ENCODE measurements at places on chromosomes 7 and 10.

DNA sequence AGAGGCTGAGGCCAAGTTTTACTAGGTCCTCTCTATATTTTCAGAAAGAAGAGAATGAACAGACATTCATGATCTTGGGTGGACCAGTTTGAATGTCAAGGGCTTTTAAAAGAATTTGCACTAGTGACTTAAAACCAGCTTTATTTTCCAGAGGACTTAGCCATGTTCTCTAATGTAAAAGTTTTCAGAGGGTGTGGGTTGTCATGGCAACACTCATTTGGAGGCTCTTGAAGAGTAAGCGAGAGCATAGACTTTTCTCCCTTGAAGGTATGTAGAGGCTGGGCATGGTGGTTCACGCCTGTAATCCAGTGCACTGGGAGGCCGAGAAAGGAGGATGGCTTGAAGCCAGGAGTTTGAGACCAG, 61.1 kb downstream of the GATA3 start:
- no peak for DNase-seq

- DNase-seq, result no peak
Observed at GRCh38 chr10:84076540-84077195, 62.6 kb upstream of the GHITM start.

DNA sequence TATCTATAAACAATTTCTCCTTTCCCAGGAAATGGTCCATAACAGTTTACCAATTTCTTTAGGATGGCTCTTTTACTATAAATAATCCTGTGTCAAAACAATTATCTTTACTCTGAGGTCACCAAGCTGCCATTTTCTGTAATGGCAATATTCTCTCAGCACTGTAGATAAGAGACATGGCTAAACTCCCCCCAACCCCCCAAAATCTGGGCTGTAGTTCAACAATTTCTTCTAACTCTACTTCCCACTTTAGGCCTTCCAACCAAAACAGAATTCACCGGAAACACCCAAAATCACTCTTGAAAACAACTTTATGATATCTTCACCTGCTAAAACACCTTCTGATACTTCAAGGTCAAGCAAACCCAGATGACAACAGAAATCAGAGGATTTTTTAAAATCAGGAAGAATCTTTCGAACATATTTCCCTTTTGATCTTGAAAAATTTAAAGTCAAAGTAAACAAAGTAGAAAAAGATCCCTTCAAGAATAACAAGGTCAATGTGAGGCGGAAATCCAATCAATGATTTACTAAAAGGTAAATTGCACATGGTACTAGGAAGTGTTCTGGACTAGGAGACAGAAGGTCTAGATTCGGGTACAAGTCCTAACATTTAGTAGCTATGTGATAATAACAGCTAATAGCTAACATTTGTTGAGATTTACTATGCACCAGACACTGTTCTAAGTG, 176.8 kb downstream of the CPEB3 start:
- no peak for DNase-seq

GRCh38 chr10:6617309-6618076, 37.4 kb upstream of the PRKCQ start:
- DNase-seq, result no peak

- DNase-seq, result no peak
Observed at GRCh38 chr7:131890176-131890575, 333.7 kb upstream of the PODXL start.

GRCh38 chr10:112913661-112914287, 36.3 kb upstream of the TCF7L2 start:
- no peak for DNase-seq

GRCh38 chr7:155993420-155994278, 181.4 kb upstream of the SHH start:
- no peak for DNase-seq

- DNase-seq, result no peak
Observed at GRCh38 chr7:64639267-64640001, 26.5 kb upstream of the ZNF107 start.

DNA sequence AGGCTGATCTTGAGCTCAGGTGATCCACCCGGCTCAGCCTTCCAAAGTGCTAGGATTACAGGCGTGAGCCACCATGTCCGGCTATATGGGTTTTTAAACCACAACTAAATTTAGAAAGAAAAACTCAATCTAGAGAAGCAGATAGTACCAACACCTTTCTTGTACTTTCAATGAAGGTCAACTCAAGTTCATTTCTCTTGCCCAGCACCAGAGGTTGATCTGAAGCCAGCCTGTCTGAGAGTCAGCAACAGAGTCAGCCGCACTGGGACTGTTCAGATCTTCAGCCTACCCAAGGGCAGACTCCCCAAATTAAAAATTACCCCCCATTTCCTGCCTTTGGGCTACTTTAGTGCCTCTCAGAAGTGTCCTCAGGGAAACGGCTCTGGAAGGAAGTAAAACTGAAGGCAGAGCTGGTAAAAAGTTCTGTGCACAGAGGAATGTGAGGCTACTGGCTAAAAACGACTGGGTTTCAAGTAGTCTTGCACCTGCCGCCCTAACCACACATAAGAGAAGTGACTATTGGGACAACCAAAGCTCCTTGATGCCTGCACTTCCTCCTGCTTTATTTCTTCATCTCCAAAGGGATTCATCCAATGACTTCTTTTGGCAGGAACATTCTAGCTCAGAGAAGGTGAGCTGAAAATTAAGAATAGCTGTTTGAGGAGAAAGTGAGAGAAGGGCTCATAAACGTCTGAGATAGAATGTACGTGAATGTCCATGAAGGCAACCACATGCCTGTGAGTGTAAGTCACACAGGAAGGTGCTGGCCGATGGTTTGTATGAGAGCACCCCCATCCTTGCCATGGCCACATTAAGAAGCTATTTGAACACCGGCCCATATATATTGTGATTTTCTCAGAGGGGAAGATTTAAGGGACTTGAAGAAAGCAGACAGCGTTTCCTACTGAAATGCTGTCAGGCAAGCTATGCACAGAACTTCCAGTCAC, 142.4 kb upstream of the PRR15 start:
- no peak for DNase-seq

- DNase-seq, result no peak
Observed at GRCh38 chr10:116311706-116312490, 12.3 kb upstream of the CCDC172 start.

- no peak for DNase-seq
Observed at GRCh38 chr7:32115831-32116230, 45.6 kb upstream of the PDE1C start.

DNA sequence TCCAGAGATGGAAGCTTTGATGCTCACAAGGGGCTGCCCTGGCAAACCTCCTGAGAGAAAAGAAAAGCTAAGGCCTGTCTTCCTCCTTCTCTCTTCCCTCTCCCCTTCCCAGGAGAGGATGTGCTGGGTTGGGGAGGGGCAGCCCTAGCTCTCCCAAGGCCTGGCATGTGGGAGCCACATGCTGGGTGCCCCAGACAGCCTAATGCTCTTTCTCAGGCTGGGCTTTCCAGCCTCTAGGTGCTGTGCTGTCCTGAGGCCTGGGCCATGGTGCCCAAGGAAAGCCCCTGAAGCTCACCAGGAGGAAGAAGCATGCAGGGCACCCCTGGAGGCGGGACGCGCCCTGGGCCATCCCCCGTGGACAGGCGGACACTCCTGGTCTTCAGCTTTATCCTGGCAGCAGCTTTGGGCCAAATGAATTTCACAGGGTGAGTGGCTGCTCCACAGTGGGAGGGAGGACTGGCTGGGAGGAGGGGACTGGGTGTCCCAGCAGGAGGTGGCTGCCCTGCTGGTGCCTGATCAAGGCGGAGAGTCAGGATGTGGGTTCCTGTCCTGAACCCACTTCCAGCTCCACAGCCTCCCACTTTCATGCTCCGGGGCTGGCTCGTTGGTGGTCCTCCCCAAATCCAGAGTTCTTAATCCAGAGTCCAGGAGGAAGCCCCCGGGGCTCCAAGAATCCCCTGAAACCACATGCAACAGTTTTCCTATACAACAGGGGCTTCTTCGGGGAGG, 1.7 kb downstream of the CPA5 start:
- no peak for DNase-seq

- no peak for DNase-seq
Observed at GRCh38 chr10:70060389-70060788, 7.7 kb downstream of the MACROH2A2 start.

- DNase-seq, result no peak
Observed at GRCh38 chr7:51013218-51013786, 230.6 kb upstream of the GRB10 start.

DNA sequence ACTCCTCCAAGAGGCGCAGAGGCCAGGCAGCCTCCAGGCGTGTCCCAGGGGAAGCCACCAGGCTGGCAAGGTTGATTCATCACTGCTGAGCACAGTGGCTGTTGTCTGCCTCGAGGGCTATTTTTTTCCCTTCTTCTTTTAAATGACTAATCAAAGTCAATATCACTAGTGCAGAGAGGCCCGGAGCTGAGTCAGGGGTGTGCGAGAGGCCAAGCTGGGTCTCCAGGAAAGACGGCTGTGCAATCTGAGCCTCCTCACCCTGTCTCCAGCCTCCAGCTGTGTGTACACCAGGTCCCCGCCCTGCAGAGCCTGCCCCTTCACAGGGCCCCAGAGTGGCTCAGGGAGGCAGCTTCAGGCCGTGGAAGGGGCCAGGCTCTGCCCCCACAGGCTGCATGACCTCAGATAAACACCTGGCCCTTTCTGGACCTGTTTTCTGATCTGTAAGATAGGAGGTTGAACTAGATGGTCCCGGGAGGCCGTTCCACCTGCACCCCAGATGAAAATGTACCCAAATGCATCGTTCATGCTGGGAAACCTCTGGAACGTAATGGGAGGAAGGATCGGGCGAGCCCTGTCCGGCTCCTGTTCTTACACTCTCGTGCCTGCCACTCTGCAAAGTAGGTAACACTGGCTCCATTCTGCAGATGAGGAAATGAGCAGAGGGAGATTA, 3.7 kb downstream of the STX1A start:
- no peak for DNase-seq

DNA sequence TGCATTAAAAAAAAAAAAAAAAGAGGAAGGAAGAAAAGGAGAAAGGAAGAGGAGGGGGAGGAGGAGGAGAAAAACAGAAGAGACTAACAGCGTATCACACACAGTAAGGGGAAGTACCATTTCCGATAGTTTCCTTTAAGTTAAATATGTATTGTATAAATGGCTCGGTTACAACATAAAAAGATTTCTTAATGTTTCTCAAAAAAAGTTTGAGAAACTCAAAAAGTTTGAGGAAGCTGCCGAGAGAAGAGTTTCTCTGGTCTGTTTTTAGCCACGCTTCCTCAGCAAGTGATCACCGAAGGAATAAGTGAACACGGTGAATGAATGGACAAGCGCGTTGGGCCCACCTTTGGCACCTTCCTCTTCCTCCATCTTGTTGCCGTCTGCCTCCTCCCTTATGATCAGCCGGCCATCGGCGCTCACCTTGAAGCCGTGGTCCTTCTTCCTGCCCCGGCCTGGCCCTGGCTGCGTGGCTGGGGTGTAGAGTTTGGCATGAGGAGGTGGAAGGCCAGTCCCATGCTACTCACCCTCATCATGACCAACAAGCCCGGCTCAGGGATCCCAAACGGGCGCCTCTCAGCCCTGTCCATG, 31.3 kb upstream of the FRAT2 start:
- DNase-seq, result no peak

- DNase-seq, result no peak
Observed at GRCh38 chr10:87850742-87851205, 12.6 kb downstream of the KLLN start.

- no peak for DNase-seq
Observed at GRCh38 chr7:82015751-82016150, 245.9 kb upstream of the HGF start.

DNA sequence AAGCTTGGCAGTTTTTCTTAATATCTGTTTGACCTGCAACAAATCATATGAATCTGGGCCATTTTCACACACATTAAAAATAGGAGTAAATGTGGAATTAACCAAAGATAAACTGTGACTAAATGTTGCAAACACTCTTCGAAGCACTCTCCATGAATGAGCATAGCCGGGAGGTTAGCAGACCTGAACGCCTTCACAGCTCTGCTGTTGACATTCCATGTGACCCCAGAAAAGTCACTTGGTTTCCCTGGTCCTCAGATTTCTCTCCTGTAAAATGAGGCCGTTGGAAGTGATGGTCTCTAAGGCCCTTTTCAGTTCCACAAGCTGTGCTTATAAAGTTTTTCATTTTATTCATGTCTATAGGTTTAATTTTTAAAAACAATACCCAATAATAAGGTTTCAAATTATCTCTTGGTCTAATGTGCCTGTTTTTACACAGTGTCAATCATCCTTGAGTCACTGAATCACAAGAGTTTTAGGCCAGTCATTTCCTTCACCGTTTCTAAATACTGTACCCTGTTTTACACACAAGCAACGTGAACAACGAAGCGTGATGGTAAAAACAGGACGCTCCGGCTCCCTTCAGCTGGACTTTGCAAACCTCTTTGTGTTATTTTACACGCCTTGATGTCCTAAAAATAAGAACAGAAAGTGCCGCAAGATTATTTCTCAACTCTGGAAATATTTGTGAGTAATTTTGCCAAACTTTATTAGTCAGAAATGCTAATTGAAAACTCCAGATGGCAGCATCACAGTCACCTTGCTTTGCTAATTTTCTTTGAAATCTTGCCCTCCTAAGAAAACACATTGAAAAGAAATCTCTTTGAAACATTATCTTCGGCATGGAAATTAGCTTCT, 38.6 kb upstream of the MET start:
- DNase-seq, result no peak

GRCh38 chr7:95694334-95694733, 78.0 kb upstream of the DYNC1I1 start:
- no peak for DNase-seq

DNA sequence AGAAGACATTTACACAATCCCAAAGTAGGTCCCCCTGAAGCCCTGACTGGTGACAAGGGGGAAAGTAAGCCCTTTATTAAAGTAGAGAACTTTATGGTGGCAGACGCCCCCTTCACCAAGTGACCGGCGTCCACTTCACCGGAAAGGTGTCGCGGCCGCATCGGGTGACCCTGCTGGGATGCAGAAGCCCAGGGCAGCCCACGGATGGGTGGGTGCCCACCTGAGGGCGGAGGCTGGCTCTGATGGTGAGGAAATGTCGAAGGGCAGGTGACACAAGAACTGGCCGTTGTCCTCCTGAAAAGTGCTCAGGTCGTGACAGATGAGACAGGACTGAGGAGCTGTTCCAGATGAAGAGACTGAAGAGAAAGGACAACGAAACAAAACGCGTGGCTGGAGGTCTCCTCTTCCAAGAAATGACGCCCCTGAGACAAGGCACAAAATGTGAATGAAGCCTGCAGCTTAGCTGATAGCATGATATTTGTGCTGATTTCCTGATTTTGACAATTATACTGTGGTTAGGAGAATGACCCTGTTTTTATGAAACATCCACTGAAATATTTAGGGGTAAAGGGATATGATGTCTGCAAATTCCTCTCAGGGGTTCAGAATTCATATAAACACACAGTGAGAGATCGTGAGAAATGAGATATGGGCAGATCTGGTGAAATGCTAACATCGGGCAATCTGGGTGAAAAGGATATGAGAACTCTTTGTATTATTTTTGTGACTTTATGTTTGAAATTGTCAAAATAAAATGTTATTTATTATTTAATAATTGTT, 123.9 kb downstream of the PRKAG2 start:
- no peak for DNase-seq

- DNase-seq, result no peak
Observed at GRCh38 chr10:119330342-119330741, 123.0 kb downstream of the GRK5 start.

GRCh38 chr10:123537188-123537961, 128.8 kb upstream of the GPR26 start:
- no peak for DNase-seq

Data from esophagus squamous epithelium (tissue), 5 donors.